ENCODE measurements at places on chromosomes 2 and 18.

DNA sequence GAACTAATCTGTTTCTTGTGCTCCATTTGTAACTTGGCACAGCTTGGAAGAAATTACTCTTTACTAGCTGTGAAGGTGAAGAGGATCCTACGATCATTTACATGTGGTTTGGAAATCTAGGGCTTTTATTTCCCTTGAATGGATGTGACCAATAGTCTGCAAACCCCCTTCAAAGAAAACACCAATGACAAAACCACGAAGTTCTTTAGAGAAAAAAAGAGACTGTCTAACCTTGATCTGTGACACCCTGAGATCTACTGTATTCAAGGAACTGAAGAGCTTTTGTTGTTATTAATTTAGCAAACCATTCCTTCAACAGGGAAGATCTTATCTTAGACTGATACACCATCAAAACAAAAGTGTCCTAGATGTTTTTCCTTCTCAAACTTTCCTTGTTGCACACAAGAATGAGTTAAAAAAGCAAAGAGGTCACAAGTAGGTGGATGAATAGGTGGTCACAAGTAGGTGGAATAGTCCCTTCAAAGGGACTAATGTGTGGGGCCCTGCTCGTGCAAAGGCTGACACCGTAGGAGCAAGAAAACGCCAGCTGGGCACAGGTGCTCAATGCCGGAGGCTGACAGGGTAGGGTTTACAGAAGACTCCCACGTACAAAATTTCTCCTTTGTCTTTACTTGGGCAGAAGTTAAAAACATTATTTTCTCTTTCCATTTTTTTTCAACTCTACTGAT, 95.6 kb upstream of the ITGB6 start:
- no peak for DNase-seq

- DNase-seq = no peak
These were observed 1.1 kb downstream of the PRLH start for GRCh38 chr2:237567276-237568029.

DNA sequence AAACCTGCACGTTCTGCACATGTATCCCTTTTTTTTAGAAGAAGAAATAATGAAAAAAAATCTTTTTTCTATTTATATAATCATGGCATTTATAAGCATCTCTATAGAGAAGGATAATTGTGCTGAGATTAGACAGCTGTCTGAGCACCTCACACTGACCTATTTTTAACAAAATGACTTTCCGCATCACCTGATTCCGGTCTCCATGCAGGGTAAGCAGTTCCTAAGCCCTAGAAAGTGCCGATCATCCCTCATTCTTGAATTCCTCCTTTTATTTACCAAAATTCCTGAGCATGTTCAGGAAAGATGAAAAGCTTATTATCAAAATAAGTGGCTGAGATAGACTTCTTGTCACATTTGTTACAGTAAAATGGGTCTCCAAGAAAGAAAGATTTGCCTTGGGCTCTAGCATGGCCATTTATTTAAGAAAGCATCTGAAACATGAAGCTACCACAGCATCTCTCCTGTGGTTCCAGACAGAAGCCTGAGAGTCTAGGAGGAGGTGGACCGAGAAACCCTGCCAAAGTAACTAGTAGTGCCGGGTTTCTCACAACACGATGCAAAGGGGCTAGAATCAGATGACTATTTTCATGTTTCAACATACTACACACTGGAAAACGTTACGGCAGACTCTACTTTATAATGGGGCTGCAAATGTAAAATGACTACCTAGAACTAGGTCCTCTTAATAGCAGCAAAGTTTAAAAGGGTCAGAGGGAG, 670 bp downstream of the GKN1 start:
- no peak for DNase-seq

DNA sequence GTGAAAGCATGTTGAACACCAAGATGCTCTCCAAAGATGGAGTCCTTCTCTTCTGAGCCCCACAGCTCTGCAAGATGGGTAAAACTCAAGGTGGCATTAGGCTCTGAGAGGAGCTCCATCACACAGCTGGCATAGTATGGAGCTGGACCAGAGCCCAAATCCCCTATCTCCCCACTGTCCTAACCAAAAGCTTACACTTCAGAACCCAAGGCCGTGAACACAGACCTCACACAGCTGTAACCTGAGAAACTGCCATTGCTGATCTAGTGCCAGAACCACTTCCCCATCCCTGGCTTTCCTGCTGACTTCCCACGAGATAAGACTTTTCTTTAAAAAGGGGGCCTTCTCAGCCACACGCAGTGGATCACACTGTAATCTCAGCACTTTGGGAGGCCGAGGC, 25.0 kb downstream of the TTC32 start:
- DNase-seq = no peak

DNA sequence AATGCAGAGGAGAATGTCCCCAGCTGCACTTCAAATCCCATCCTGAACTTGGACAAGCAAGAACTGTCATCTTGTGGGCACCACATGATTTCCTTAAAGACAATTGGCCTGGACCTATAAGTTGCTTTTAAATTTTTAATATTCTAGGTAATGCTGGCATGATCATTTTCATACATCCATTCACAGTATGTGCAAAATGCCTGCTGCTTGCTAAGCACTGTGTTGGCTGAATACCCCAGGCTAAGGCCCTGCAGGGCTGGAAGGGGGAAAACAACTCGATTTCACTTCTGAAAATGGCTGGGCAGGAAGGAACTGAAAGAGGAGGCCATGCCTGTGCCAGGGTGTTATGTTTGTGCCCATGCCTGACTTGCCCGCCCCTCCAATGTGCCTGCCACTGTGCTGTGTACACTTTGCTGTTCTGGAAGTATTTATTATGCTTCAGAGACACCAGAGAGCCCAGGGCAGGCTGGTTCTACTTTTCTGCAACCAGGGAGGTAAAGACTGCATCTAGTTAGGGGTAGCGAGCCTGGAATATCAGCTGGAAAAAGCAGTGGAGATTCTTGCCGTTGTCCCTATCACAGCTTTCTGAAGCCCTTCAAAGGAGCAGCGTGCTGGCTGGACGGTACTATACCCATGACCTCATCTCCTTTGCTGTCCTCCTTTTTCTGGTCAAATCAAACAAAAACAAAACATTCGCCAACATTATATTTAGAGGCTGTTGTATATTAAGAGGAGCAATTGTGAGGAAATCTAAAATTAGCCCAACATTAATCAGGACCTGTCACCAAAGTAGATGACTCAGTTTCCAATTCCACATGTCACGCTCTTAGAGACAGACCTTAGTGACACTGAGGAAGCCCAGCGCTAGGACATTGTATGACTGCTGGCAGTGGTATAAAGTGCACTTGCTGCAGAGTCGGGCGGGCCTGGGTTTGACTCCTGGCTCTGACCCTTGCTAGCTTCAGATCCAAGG, 158.1 kb downstream of the DDX1 start:
- no peak for DNase-seq

DNA sequence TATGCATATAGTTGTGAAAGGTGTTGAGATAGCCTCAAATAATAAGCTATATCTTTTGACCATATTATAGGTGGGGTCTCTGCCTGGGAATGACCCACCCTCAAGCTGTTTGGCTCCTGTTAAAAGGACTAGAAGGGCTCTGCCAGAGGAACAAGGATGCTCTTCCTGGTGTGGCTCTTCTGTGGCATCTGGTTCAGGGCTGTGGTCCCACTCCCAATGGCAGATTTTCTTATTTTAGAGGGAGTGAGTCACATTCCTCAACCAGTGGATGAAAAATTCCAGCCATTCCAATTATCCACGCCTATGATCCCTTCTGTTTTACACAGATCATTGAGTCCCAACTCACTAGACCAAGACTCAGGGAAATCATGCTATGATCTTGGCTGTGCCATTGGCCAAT, 119.9 kb downstream of the PARD3B start:
- no peak for DNase-seq

DNA sequence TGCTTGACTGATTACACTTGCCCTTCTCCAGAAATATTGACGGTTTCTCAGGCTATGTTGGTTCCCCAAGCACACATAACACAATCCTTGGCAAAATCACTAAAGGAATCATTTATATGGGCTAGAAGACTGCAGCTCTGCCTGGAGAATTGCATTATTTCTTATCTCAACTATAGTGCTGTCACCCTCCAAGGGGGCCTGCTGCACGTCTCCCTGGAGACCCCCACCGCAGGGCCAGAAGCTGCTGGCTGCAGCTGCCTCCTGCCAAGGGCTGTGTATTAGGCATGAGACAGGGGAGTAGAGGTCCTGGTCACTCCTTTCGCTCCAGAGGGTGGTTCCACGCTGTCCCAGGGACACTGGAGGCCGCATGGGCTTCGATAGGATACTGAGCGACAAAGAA, 76.6 kb downstream of the LRRC30 start:
- no peak for DNase-seq

GRCh38 chr2:33073018-33073417, 126.3 kb downstream of the LTBP1 start:
- DNase-seq = no peak

DNA sequence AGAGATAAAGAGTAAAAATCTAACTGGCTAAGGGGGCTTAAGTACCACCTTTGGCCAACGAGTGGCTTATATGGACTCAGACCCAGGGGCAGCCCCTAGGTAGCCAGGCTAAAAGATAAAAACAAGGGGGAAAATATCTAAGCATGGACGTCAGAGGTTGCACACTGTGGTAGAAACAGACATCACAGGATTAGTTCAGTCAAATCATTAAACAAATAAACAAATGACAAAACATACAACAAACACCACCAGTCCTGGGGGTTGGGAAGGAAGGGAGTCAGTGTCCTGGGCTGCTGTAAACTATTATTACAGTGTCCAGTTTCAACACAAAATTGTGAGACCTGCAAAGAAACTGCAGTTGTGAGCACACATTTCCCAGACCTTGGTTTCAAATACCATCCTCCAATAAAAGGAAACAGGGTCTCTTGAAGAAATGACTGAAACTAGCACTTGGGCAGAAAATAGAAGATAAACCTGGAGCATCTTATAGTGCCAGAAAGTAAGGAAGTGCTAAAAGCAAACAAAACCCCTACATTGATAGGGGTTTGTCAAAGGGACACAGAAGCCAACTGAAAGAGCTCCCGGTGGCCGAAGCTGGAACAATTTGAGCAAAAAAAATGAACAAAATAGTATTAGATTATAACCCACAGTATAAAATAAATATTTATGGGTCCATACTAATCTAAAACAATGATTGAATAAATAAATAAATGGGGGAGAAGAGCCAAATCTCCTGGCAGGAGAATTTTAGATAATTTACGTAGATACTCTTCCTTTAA, 154.8 kb upstream of the KLF7 start:
- DNase-seq = no peak

DNA sequence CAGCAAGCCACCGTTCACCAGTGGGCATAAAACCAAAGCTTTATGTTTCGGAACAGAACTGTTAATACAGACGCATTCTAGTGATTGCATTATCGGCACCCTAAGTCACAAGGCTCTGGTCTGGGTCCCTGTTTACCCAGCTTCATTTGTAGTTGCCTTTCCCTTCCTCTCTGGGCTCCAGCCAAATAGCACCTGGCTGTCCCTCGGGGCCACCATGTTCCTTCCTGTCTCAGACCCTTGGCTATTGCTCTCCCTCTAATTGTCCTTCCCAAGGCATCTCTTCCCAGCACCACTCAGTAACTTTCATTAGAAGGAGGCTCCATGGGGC, 75.3 kb downstream of the SDC1 start:
- DNase-seq = no peak

- peak; percentile 69 for DNase-seq
These were observed 246.3 kb downstream of the TNS1 start for GRCh38 chr2:217756375-217757107.

DNA sequence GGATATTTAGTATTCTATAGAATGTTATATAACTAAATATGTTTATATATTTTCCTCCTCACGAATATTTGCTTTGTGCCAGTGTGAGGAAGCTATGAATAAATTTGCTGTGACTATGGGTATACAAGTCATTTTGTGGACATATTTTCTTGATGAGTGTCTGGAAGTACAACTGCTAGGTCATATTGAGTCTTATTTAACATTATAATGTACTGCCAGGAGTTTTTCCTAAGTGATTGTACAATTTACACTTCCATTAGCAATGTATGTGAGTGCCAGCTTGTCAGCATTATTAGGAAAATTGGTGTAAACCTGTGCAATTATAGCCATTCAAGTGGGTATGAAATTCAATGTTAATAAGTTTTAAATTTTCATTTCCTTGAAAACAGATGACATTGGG, 1328.9 kb upstream of the TMEFF2 start:
- DNase-seq = no peak

- no peak for DNase-seq
These were observed 70.5 kb upstream of the TTC39C start for GRCh38 chr18:23943903-23944624.

- DNase-seq = no peak
These were observed 41.8 kb downstream of the CERKL start for GRCh38 chr2:181614874-181615638.

- no peak for DNase-seq
These were observed 49.1 kb upstream of the PIK3C3 start for GRCh38 chr18:41905786-41906527.

- DNase-seq = no peak
These were observed 91.4 kb upstream of the OTOS start for GRCh38 chr2:240231838-240232244.

DNA sequence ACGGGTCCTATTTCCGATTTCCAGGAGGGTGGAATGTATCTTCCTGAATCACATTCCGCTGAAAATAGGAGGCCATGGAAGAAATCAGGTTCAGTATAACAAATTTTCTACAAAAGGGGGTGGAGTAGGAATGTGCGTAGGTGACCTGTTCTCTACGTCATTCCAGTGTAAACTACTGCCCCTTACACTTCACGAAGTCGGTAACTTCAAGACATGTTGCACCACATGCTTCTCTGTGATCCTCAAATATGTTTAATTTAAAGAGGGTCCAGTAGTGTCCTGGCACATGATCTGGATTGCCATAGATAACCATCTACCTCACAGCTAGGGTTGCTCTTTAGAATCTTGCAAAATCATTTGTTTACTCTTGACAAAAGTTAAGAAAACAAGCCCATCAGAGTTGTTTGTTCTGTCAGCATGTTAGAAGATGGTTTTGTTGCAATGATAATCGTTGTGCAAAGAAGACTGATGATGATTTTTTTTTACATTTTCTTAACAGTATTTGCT, 7.5 kb upstream of the CPS1 start:
- DNase-seq = no peak

DNA sequence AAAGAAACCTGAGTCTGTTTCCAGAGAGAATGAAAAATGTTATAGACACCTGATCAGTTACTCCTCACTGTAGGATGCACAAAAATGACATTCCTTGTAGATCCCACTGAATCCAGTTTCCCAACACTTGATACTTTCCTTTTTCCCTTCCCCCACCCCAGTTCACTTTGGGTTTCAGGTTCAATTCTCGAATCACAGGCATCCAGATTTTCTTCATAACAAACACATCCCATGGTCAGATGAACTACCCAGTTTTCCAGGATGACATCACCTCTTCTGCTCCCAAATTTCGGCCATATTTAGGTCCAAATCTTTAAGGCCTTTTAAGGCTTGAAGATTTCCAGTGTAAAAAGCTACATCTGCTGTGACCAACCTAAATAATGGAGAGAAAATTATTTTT, 51.5 kb downstream of the UGP2 start:
- DNase-seq = no peak

DNA sequence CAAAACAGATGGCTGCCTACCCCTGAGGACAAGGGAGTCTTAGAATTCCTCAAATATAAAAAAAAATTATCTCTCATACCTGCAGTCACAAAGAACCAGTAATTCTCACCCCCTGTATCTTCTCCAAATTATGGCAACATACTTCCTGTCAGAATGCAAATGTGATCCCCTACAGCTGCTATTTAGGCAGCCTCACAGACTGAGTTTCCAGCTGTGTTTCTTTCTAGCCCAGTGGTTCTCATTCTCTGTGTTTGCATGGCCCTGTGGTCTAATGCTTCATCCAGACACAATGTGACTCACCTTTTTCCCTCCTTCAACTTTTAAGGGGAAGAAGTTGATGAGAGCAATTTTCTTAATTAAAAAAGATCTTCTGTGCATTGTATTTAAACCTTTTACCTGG, 726.3 kb downstream of the TSN start:
- DNase-seq = no peak
